ENCODE measurements at places on chromosomes 11 and 22.
A peak's percentile ranks its signal among the peaks of the same experiment; 100 is the strongest.

- no peak for DNase-seq
Observed at GRCh38 chr11:13769188-13769587, 100.7 kb downstream of the FAR1 start.

DNA sequence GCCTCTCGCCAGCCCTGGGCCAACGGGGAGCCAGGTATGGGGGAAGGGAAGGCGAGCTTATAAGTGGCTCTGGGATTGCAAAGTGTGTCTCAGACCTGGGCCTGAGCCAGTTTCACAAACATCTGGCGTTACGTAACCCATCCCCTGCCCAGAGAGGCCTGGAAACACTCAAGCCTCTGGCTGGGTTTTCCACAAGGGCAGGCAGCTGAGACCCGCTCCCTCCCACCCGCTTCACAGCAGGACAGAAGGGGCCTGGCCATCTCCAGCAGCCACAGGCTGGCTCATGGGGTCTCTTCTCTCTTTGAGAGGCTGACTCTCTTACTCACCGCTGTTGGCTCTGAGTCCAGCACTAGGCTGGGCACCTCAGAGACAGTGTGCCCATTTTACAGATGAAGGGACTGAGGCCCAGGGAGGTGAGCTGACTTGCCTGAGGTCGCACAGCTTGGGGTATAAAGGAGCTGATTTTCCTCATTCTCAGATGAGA lies 44.5 kb downstream of the TRIOBP start:
- DNase-seq = no peak

DNA sequence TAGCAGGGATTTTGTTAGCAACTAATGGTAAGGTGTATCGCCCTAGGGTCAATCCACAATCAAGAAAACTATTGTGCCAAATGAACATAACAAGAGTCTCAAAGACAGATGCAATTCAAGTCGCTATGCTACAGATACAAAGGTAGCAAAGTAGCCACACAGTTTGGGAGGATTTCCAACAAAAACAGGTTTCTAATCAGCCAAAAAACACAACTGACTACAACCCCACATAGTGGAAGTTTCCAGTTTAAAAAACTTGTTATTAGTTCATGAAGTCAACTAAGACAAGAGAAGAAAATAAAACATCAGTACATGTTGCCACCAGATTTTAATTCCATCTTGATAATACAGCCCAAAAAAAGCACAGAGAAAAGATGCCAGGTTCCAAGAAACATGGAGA lies 38.0 kb downstream of the MYH9 start:
- DNase-seq = no peak

- DNase-seq = no peak
Observed at GRCh38 chr22:35380537-35381423, at the start of gene HMOX1. HMOX1 (plus strand) TSS chr22:35381096; CDS start chr22:35381174, 78 bp downstream.

DNA sequence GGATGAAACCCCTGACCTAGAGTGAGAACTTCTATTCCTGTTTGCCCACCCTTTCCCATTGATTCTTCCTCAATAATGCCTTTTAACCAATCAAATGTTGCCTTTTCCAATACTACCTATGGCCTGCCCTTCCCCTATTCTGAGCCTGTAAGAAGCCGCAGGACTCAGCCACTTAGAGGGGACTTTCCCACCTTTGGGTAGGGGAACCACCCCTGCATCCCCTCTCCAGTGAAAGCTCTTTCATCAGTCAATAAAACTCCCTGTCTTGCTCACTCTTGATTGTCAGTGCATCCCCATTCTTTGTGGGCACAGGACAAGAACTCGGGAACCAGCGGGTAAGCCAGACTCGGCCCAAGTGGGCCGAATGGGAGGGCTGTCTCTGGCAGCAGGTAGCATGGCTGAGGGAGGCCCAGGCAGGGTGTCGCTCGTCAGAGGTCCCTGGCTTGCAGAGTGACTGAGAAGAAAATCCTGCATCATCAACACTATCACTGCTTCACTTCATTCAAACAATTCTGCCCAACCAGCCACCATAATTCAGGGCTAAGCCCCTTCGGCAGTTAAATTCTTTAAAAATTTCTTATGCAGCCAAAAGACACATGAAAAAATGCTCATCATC lies 30.4 kb downstream of the LDHAL6A start:
- DNase-seq = no peak

- DNase-seq = no peak
Observed at GRCh38 chr11:37812281-37812880, 1214.3 kb upstream of the RAG2 start.

DNA sequence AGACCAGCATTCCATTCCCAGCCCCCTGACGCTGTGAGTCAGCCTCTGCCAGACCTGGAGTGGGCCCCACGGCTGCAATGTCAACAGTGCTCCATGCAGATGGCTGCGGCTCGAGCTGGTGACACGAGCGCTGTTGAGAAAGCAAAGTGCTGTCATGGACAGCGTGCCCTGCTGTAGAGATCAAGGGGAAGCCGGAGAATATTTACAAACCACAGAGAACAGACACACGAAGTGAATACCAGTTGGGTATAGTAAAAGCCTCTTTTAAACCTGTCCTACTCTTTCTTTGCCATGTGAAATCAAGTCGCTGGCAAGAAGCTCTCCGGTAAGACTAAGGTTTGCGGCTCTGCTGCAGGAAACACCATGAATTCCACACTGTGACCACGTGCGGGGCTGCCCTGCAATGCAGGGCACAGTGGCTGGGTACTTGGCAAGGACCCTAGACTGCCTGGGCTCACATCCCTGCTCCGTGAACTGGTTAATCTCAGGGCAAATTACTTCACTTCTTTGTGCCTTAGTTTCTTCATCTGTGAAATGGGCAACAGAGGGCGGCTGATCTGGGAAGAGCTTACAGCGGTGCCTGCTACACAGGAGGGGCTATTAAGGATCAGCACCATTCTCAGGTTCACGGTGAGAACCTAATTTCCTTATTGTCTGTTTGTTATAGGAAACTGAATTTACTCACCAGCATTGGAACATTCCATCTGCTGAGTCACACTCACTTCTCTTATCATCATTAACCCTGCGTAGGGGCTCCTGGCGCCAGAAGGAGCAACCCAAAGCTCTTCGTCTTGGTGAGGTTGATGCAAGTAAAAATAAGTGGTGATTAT lies 27.8 kb upstream of the ELFN2 start:
- DNase-seq = no peak

DNA sequence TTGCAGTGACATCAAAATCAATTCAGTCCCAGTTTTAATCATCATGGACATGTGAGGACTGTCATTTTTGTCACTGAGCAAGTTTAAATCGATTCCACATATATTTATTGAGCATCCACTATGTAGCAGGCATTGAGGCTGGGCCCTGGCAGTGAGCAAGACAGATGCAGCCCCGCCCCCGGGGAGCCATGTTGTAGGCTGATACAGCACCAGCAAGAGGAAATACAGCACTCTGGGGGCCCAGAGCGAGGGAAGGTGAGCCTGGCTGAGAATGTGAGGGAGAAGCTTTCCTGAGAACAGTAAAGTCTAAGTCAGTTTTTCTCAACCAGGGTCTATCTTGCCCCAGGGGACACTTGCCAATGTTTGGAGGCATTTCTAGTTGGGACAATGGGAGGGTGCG lies 108.6 kb upstream of the ASPHD2 start:
- DNase-seq = no peak

DNA sequence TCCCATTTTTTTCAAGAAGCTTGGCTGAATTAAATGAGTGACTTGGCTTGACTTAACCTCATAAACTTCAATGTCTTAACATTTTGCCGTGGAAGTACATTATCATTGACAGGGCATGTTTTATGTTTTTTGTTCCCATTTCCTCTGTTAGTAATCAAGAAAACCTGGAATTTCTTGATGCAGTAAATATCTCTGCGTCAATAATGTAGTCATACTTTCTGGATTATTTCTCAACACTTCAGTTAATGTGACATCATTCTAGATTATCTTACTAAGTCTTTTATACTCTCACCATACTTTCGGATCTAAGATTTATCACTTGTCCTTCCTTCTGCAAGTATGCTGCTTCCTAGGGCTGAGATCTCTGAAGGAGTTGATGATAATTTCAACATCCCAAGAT lies 58.6 kb upstream of the PGR start:
- no peak for DNase-seq

DNA sequence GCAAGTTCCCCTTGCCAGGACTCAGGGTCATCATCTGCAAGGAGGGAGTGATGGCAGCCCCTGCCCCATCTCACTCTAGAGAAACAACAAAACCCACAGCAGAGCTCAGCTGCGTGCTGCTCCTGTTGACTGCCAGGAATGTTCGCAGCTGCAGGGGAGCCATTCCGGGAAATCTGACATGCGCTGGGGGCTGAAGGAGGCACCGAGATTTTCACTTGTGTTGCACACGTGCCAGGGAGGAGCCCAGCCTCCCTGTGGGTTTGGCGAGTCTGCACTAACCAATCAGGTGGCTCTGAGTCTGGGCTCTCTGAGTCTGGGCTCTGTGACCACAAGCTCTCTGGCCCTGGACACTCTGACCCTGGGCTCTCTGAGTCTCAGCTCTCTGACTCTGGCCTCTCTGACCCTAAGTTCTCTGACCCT lies 10.5 kb downstream of the FGF3 start:
- no peak for DNase-seq

GRCh38 chr11:73894725-73895335 lies 18.0 kb downstream of the PAAF1 start:
- no peak for DNase-seq

- DNase-seq = no peak
Observed at GRCh38 chr11:3095712-3096361, 38.6 kb upstream of the CARS1 start.

- no peak for DNase-seq
Observed at GRCh38 chr22:39091126-39092081, 5.6 kb upstream of the APOBEC3H start.

DNA sequence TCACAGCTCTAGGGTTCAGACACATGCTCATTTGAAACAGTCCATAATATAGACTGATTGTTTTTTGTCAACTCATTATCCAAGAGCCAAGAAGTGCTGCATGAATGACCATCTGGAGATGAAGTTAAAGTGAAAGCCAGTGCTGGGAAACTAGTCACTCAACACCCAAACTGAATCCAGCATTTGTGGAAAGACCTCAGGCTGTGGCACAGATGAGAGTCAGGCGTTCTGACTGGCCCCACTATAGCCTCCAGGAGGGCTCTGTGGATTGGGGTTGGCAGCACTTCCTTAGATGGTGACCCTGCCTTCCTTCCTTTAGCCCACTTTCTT lies 2.1 kb downstream of the FEZ1 start:
- DNase-seq = no peak

- no peak for DNase-seq
Observed at GRCh38 chr11:35146711-35147110, 7.7 kb downstream of the CD44 start.

- no peak for DNase-seq
Observed at GRCh38 chr11:16357775-16358174, 1.4 kb upstream of the SOX6 start.

DNA sequence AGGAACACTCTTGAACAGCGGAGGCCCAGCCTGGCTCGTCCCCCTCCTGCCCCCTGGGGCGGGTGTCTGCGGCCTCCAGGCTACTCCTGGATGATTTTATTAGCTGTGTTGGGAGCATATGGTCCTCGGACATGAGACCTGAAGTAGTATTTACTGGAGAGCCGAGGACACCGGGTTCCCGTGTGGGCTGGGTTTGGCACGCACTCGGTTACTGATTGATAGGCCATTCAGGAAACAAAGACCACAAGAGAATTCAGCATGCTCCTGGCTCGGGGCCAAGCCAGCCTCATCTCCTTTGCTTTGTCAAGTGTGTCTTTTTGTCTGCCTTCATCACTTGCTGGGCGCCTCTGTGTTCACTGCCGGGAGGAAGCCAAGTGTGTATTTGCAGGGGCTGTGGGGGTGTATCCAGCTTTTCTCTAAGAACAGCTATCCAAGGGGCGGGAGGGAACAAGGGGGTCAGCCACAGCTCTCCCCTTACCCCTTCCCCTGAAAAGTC lies 9.7 kb downstream of the FXYD2 start:
- DNase-seq = peak; percentile 59

DNA sequence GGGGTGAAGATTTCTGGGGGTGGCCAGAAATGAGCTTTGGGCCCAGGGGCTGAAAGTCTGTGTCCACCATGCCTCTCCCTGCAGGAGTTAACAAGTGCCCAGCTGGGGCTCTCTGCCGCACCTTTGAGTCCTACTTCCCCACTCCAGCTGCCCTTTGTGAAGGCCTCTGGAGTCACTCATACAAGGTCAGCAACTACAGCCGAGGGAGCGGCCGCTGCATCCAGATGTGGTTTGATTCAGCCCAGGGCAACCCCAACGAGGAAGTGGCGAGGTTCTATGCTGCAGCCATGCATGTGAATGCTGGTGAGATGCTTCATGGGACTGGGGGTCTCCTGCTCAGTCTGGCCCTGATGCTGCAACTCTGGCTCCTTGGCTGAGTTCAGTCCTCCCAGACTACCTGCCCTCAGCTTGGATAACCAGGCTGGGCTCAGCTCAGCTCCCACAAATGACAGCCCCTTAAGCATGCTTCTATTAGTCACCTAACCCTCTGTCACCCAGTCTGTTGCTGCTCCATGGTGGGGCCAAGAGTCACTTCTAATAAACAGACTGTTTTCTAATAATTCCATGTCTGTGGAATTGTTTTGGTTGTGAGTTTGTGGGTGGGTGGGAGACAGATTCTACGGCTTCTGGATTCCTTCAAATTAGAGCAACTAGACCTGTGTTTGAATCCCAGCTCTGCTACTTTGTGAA lies 3.0 kb upstream of the INPPL1 start:
- DNase-seq = no peak

DNA sequence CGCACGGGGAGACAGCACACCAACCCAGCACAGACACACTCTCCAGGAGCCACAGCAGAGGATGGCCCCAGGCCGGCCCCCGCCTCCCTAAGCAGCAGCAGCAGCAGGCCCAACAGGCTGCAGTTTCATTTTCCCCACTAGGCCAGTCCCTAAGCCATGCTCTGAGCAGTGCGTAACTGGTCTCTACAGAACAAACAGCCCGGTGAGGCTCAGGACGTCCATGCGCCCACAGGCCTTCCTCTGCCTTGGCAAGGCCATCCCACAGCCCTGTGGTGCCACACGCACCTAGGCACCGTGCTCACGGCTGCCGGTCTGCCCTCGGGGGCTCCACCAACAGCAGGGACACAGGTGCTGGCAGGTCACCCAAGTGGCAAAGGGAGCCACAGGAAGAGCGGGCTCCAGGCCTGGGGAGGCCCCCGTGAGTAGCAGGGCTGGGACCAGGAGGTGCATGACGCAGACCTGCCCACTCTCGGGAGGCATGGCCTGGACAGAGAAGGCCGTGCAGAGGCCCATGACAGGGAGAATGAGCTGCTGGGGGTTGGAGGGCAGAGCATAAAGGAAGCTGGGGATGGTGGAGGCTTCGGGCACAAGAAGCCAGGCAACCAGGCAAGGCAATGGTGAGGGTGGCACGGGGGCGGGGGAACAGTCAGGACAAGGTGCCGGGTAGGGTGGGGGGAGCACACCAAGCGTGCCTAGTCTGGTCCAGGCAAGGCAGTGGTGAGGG lies 1.4 kb upstream of the MOB2 start:
- DNase-seq = no peak

- DNase-seq = no peak
Observed at GRCh38 chr11:36376888-36377758, 81.0 kb downstream of the PRR5L start.

- no peak for DNase-seq
Observed at GRCh38 chr11:35390737-35391682, 28.3 kb downstream of the SLC1A2 start.

GRCh38 chr11:1853376-1854131 lies 670 bp downstream of the LSP1 start:
- DNase-seq = no peak
